ENCODE measurements at places on chromosomes 16 and 17.

- DNase-seq = no peak
These were observed 2.7 kb upstream of the SPPL2C start for GRCh38 chr17:45841883-45842525.

DNA sequence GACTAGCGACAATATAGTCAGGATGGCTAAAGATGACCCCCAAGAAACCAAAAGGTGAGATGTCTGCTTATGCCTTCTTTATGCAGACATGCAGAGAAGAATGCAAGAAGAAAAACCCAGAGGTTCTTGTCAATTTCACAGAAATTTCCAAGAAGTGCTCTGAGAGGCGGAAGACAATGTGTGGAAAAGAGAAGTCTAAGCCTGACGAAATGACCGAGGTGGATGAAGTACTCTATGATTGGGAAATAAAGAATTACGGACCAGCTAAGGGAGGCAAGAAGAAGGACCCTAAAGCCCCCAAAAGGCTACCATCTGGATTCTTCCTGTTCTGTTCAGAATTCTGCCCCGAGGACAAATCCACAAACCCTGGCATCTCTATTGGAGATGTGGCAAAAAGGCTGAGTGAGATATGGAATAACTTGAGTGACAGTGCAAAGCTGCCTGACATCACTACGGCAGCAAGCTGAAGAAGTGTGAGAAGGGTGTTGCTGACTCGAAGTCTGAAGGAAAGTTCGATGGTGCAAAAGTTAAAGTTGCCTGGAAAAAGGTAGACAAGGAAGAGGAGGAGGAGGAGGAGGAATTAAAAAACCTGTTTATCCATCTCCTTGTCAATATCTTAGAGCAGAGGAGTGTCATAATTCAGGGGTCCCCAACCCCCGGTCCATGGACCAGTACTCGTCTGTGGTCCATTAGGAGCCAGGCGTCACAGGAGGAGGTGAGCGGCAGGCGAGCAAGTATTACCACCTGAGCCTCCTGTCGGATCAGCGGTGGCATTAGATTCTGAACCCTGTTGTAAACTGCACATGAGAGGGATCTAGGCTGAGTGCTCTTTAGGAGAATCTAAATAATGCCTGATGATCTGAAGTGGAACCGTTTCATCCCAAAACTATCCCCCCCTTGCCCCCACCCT lies 25.1 kb upstream of the ADGRG1 start:
- DNase-seq = no peak

- DNase-seq = no peak
These were observed 36.0 kb upstream of the MED13 start for GRCh38 chr17:62101090-62101489.

- DNase-seq = no peak
These were observed 173.3 kb downstream of the MRTFB start for GRCh38 chr16:14244196-14245010.

DNA sequence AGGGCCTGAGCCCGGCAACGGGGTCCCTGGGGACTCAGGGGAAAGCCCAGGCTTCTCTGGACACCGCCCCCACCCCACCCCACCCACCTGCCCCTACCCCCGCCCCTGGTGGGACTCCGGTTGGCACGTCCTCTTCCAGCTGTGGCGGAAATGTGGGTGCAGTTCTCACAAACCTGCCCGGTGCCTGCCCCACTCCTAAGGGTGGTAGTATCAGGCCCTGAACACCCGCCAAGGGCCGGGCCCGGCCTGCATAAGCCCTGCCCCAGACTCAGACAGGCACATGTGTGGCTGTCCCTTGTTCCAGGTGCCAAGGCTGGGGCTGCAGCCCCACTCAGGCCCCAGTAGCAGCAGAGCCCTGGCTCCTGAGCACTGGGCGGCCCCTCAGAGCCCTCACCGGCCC lies 58.1 kb downstream of the ACTG1 start:
- DNase-seq = no peak

GRCh38 chr17:41347869-41348760 lies 2.5 kb downstream of the KRT33A start:
- DNase-seq = no peak

DNA sequence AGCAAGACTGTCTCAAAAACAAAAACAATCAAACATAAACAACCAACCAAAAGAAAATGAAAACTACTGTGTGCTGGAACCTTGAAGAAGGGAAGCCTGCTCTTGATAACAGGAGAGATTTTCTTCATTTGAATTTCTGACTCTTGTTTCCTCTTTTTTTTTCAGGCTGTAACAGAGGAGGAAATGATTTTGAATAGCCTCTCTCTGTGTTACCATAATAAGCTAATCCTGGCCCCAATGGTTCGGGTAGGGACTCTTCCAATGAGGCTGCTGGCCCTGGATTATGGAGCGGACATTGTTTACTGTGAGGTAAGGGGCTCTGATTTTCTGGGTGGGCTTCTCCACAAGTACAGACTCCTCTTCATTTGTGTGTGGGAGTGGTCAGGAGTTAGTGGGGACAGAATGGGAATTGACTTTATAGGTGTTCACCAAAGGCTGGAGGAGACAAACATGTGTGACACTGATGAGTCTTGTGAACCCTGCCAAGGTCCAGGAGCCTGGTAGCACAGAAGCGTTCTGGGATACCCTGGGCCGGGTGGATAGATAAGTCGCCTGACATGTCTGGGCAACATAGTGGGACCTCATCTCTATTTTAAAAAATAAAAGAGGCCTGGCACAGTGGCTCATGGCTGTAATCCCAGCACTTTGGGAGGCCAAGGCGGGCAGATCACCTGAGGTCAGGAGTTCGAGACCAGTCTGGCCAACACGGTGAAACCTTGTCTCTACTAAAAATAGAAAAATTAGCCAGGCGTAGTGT lies 14.9 kb downstream of the DUS2 start:
- no peak for DNase-seq

GRCh38 chr16:73083271-73083670 lies 35.3 kb upstream of the ZFHX3 start:
- DNase-seq = no peak

DNA sequence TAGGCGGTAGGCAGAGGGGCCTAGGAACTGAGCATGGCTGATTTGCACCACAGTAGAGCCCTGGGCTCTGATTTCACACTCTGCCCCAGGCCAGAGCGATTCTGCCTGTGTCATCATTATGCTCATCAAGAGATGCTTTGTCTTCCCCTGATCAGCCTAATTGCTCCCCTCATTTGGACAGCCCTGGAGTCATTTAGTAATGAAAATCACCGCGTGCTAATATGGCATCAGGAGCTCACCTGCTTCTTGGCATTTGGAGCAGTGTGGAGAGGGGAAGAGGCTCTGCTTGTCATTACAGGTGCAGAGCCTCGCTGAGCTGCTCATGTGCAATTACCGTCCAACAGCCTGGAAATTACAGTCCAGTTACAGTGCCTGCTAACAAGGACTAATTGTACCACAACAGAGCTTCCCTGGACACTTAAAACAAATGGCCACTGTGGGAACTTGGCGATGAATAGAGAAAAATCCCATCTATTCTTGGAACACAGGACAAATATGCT lies 157.1 kb upstream of the WSCD1 start:
- no peak for DNase-seq
